ENCODE measurements at places on chromosomes 5 and 9.

DNA sequence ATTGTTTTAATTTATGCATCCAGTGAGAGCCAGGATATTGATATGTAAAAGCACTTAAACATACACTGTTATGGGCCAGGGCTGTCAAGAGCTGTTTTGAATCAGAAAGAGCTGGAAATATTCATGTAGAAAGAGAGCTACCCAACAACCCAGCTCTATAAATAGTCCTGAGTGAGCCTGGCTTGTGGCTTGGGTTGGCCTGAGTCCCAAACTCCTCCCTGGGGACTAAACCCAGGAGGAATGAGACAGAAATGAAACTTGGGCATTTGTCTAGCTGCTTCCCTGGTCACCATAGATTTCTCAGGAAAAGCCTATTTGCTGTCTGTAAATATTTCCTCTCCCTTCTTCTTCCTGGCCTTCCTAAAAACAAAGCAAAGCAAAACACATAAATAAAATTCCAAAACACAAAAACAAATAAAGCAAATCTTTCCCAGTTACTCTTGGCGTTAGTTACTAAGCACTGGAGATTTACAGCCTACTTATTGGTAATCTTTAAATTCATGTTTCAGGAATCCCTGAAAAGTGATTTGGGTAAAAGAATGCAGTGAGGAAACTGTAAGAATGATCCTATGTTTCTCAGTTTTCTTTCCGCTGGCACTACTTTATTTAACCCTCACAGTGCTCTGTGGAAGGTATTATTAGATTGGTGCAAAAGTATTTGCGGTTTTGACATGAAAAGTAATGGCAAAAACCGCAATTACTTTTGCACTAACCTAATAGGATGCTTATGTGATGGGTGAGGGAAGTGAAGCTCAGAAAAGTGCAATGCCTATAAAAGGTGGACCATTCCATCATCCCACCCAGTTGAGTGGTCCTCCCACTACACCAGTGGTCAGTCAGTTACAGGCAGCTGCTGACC is 111.8 kb downstream of the CARTPT start:
- DNase-seq, result peak; percentile 21

- no peak for DNase-seq
Observed at GRCh38 chr5:137069358-137069757, 429.8 kb downstream of the SPOCK1 start.

DNA sequence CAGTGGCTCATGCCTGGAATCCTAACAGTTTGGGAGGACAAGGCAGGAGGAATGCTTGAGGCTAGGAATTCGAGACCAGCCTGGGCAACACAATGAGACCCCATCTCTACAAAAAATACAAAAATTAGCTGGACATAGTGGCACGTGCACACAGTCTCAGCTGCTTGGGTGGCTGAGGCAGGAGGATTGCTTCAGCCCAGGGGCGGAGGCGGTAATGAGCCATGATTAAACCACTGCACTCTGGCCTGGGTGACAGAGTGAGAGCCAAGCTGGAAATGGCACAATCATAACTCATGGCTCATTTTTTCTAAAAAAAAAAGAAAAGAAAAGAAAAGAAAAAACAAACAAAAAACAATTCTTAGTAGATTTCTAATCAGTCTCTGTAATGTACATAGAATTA is 446.2 kb downstream of the ELAVL2 start:
- no peak for DNase-seq

DNA sequence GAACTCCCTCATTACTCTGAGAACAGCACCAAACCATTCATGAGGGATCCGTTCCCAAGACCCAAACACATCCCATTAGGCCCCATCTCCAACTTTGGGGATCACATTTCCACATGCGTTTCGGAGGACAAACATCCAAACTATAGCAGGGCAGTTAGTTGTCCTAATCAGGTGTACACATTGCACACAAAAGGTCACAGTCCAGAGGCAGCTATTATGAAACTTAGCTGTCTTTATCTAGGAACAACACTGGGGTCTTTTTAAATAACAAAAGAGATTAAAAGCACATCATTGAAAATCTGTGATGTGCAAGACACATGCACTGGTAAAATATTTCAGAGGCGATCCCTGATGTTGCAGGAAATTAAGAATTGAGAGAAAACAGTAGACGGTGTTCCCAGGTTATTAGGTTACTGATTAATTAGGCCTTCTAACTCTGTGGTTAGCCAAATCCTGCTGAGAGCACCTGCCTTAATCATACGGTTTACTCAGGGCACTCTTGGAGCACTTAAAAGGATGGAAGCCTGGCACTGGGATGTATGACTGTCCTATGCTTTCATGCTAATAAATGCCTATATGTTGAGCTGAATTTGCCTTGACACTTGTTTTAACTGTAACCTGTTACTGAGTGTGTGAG is 1574.5 kb upstream of the WWC1 start:
- no peak for DNase-seq

DNA sequence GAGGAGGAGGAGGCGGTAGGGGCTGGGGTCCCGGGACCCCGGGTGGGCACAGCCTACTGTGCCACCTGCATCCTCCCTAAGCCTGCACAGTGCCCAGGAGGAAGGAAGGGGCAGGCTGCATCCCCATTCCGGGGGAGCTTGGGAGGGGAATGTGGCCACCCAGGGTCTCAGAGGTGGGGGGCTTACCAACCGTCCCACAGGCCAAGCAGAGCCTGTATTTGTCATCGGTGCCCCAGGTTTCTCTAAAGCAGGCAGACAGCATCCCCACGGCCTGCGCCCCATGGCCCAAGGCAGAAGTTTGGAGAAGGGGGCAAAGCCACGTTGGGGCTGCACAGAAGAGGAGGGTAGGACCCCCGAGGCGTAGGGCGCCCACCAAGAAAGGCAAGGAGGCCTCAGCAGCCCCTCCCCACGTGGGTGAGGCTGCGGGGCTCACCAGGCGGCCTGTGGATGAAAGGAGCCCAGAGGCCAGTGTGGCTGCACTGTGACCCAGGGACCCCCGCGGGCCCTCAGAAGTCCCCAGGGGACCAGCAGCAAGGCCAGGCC is 507 bp upstream of the GPSM1 start:
- no peak for DNase-seq

GRCh38 chr9:76893395-76893932 is 12.4 kb downstream of the PRUNE2 start:
- no peak for DNase-seq

DNA sequence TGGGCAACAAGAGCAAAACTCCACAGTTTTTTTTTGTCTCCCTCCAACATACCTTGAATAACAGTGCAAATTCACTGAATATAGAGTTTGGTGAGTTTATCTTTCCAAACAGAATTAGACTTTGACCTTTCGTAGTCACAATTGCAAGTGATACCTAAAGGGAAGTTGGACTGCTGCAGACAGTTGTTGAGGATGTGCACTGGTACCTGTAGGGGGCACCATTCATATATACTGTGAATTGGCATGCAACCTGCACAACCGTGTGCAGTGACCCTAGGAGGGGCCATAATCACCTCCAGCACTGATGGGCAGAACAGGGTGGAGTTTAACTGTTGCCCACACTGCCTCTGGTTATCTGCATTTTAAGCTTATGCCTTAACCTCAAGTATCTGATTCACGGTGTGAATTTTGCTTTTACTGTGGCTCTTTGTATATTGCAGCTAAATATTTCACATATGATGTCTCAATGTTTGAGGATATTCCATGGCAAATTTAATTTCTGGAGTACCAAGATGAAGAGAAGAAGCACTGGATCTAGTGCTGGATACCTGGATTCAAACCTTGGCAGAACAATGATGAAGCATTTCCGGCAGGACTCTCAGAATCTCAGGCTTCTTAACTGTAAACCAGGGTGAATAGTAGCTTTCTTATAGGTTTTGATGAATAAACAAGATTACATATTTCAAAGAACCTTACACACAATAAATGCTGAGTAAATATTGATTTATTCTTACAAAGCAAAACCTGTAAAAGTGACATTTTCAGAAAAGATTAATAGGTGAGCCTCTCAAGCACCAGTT is 144.3 kb downstream of the ACTBL2 start:
- DNase-seq, result no peak

- DNase-seq, result no peak
Observed at GRCh38 chr9:116686135-116686534, 970 bp upstream of the TRIM32 start.

- no peak for DNase-seq
Observed at GRCh38 chr9:29422438-29422837, 1849.2 kb upstream of the C9orf72 start.

GRCh38 chr9:130728721-130729120 is 35.1 kb downstream of the EXOSC2 start:
- DNase-seq, result no peak

GRCh38 chr5:141084487-141084989 is 9.9 kb upstream of the PCDHB2 start:
- DNase-seq, result no peak

DNA sequence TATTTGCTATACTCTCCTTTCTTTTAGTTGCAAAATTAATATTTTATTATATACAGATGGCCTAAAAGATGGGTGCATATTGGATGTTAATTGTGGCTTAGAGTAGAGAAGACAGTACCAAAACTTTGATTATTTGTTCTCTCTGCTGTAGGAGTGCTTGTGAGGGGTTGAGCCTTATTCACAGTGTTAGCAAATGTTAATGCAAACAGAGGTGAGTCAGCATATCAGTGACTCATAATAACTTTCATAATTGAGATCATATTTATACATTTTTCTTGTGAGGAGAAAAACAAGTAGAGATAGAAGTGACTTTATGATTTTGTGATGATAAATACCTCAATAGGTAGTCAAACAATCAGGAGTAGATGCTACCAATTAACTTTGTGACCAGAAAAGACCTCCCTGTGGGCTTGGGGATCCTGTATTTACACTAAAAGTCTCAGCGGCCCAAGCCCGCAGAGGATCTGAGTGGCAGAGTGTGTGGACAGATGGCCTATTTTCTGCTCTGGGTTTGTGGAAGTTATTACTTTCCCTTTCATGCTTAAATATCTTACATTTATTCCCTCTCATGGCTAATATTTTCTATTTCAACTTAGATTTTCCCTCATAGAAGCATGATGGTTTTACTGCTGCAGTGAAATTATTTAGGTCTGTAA is 226.5 kb downstream of the TAF11L14 start:
- no peak for DNase-seq

All from NCI-H2171 treated with DMSO at 0.1 percent for 48 hours (cell line).